Kidney glomerular epithelial cell (primary cell): ENCODE measurements at places on chromosomes 3 and 15.
A peak's percentile ranks its signal among the peaks of the same experiment; 100 is the strongest.

DNA sequence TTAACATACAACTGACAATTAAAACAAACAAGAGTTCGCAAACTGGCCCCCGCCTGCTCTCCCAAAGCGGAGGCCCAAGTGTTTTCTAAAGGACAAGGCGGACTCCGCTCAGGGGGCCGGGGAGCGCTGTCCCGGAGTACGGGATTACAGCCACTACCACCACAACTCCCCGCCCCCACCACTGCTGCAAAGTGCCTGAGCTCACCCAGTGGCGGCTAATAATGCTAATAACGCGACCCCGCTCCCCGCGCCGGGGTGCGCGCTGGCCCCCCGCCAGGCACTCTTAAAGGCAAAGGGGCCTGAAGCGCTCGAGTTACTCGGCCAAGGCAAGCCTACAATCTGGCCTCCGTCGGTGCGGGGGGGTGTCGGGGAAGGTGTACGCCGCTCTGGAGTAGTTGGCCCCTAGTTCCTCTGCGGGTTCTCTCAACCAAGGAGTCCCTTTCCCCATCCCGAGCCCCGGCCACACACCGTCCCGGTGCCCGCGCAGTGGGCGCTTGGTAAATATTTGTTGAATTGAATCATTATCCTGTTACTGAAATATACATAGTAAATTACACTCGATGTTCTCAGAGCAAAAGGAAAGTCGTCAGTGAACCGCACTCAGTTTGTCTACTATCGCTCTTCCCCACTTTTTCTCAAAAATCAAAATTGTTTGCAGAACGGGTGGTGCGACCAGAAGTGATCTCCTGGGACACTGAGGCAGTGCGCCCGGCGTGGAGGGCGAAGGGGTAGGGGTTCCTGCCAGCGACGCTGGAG, 827 bp downstream of the WNT5A start:
- DNase-seq: peak; percentile 53

- DNase-seq: no peak
Measured at GRCh38 chr3:98657457-98657856, 64.0 kb upstream of the CPOX start.

- no peak for DNase-seq
Measured at GRCh38 chr15:90022345-90022744, 21.2 kb downstream of the ZNF710 start.

- DNase-seq: no peak
Measured at GRCh38 chr3:7728566-7729519, 772.8 kb upstream of the LMCD1 start.

DNA sequence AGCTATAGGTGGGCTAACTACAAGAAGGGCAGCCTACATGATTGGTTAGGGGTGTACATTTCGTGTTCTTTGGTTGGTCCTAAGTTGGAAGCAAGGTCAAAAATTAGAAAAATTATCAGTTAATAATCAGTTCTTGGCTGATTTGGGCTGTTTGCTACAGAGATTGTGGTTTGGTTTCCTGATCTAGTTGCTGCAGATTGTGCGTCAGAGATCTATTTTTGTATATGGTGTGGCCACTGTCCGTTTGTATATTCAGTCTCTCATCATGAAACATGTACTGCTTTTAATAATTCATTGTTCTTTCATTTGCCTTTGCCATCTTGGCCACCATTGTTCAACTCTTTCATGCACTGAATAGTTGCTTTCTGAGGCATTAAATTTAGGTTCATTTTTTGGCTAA, 80.9 kb downstream of the LRRC3B start:
- DNase-seq: no peak

DNA sequence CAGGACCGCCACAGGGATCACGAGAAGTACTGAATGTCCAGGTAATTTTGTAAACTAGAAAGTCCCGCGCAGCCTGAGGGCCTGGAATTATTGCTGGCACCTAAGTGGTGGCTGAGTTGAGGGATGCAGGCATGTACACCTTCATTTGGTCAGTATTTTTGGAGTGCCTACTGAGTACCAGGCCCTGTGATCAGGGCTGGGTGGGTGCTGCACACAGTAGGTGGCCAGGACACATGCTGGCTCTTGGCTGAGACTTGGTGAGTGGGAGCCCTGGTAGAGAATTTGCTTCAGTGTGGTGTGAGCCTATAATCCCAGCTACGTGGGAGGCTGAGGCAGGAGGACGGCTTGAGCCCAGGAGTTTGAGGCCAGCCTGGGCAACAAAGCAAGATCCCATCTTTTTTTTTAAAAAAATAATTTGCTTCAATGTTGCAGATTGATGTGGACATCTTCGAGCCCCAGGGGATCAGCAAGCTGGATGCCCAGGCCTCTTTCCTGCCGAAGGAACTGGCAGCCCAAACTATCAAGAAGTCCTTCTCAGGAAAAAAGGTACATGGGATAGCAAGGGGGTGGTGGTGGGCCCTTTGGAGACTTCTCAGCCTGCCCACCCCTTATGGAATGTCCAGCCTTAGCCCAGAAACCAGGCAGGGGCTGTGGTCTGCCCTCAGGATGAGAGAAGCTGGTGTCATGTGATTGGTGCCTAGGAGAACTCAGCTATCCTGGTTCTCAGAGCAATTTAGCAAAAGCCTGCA, 2.6 kb downstream of the ITIH1 start:
- DNase-seq: no peak

GRCh38 chr3:31219131-31219843, 313.4 kb upstream of the STT3B start:
- no peak for DNase-seq

GRCh38 chr3:15941958-15942357, 144.2 kb upstream of the ANKRD28 start:
- no peak for DNase-seq

GRCh38 chr15:75834021-75834420, 9.2 kb upstream of the UBE2Q2 start:
- DNase-seq: no peak

GRCh38 chr15:79918278-79918677, 21.5 kb upstream of the MTHFS start:
- DNase-seq: no peak

- no peak for DNase-seq
Measured at GRCh38 chr3:127732303-127732702, 59.6 kb downstream of the ABTB1 start.

DNA sequence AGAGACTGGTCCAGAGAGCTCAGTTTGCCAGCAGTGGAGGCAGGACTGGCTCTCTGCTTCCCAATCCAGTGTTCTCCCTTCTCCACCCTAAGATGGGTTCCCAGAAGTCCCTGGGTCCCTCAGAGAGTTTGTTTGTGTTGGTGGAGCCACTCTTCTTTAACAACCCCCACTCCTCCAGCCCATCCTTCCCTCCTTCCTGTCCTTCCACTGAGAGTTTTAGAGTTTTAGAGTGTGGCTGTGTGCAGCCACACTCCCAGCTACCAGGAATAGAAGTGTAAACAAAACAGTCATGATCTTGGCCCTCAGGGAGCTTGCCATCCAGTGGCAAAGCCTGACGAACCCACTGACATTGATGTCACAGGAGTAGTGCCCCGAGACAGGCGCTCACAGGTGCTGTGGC, 12.5 kb upstream of the FBLN2 start:
- no peak for DNase-seq

- DNase-seq: no peak
Measured at GRCh38 chr15:61828008-61828407, 232.2 kb downstream of the VPS13C start.

- no peak for DNase-seq
Measured at GRCh38 chr3:148095962-148096361, 601.7 kb upstream of the AGTR1 start.

DNA sequence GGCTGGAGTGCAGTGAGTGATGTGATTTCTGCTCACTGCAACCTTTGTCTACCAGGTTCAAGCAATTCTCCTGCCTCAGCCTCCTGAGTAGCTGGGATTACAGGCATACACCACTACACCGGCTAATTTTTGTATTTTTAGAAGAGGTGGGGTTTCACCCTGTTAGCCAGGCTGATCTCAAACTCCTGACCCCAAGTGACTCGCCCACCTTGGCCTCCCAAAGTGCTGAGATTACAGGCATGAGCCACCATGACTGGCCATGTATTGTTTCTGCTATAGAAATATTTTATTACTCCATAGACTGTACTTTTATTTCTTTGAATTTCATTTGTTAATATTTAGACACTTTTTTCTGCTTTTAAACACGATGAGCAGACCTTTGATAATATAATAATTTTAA, 60.4 kb downstream of the GTF2E1 start:
- no peak for DNase-seq

DNA sequence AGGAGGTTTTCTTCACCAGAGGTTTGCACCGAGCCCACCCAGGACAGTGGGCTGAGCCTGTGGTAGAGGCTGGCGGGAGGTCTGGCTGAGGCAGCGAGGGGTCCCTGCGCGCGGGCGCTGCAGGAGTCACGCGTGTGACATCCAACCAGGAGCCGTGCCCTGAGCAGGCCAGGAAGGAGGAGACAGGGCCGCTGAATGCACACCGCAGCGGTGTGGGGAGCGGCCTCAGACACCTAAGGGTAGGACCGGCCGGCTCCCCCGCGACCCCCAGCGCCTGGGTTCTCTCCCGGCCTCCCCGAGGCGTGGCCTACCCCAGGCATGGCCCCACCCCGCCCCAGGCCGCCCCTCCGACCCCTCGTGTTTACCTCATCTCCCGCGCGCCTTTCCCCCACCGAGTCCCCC, 412 bp downstream of the SLC41A3 start:
- peak; percentile 16 for DNase-seq

DNA sequence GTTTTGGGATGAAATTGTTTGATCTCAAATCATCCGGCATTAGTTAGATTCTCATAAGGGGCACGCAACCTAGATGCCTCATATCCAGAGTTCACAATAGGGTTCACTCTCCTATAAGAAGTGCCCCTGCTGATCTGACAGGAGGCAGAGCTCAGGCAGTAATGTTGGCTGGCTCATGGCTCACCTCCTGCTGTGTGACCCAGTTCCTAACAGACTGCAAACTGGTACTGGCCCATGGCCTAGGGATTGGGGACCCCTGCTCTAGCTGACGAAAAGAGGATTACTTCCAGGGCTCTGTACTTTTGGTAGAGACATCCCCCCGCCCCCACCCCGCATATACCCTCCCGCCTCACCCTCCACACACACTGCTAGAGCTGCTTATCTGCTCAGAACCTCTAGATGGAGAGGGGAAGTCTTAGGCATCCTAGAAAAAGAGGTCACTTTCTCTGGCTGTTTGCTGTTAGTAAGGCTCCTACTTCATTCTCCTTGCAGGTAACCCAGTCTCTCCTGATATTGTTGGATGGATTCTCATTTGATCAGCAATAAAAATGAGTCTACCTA, 923.1 kb downstream of the CADM2 start:
- no peak for DNase-seq

- no peak for DNase-seq
Measured at GRCh38 chr15:61315471-61315870, 86.4 kb upstream of the RORA start.

- DNase-seq: no peak
Measured at GRCh38 chr3:127691974-127692373, 19.2 kb downstream of the ABTB1 start.

- no peak for DNase-seq
Measured at GRCh38 chr3:129014148-129014547, 13.0 kb downstream of the EFCC1 start.

GRCh38 chr15:43105077-43105736, 631 bp downstream of the UBR1 start:
- DNase-seq: no peak

- DNase-seq: no peak
Measured at GRCh38 chr3:4864503-4864902, 114.7 kb upstream of the BHLHE40 start.

DNA sequence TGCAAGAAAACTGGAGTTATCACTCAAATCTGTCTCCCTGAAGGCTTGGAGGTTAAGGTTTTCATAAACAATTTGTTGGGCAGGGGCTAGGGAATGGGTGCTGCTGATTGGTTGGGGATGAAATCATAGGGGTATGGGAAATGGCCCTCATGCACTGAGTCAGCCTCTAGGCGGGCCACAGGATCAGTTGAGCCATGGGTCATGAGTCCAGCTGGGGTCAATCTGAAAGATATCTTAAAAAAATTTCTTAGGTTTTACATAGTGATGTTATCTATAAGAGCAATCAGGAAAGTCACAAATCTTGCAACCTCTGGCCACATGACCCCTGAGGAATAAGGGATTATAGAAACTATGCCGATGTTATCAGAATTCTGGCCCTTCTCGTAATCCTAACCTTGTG, 491.7 kb downstream of the ZIC1 start:
- DNase-seq: no peak

GRCh38 chr3:31533169-31534064, 692 bp downstream of the STT3B start:
- DNase-seq: peak; percentile 9

DNA sequence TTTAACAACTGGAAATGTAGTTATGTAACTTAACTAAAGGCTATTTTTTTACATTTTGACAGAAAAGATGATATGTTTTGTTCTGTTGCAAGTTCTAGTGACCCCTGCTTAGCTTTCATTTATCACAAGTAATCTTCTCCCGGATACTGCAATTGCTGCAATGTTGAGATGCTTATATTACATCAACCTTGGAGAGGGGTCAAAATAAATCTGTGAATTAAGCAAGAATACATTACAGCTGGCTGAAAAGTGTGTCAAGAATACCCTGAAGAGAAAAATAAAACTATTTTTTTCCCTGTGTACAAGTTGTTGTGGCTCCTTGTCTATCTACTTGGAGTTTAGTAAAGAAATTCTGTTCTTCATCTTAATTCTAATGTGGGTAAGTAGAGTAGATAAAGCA, 232.1 kb upstream of the GOLIM4 start:
- no peak for DNase-seq

GRCh38 chr3:47617086-47618010, 38.7 kb upstream of the CSPG5 start:
- peak; percentile 18 for DNase-seq

DNA sequence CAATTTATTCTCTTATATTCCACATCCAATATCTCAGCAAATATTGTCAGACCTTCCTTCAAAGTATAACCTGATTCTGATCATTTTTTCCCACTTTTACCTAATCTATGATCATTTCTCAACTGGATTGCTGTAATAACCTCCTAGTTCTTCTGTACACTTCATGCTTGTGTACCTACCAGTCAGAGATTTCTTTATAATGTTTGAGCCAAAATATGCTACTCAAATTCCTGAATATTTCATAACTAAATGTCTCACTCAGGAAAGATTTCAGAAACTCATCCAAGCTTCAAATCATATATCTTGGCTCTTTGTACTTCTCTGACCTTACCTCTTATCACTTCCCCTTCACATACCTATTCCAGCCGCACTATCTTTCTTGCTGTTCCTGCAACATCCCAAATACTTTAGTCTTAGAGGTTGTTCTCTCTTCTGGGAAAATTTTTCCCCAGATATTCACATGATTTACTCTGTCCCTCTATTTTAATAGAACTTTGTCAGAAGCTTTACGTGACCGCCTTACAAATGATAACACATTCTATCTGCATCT, 20.0 kb downstream of the BCHE start:
- no peak for DNase-seq
